ENCODE measurements at places on chromosomes 7 and 10.

DNA sequence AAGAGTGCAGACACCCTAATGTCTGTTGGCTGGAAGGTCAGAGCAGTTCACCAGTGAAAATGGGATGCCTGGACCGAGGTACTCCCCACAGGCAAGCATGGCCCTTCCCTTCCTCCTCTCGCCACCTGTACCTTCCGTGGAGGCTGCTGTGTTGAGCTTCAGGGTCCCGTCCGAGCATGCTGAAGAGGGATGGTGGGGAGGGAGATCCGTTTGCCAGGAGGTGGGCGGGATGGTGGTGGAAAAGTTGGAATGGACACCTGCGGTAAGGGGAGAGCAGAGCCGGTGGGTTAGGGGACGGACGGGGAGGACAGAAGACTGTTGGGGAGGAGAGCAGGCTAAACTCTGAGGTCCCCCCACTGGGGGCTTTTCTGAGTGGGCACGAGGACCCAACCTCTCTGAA lies 15.9 kb upstream of the ZNF777 start:
- DNase-seq: no peak

DNA sequence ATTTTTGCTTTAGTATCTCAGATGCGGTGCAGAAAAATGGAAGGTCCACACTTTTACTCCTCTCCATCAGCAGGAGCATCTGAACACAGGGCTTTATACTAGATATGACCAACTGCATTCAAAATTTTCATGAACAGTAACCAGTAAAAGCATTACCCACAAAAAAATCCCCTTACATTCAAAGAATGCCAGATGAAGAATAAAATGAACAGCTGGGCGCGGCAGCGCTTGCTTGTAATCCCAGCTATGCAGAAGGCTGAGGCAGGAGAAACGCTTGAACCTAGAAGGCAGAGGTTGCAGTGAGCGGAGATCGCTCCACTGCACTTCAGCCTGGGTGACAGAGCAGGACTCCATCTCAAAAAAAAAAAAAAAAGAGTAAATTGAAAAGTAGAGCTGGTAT lies 3.1 kb downstream of the SAR1A start:
- no peak for DNase-seq

GRCh38 chr7:117572856-117573620 lies 93.2 kb downstream of the CFTR start:
- DNase-seq: no peak

- DNase-seq: no peak
Observed at GRCh38 chr7:77727936-77728701, 31.9 kb downstream of the RSBN1L start.

- no peak for DNase-seq
Observed at GRCh38 chr7:151351967-151352366, 10.4 kb downstream of the NUB1 start.

DNA sequence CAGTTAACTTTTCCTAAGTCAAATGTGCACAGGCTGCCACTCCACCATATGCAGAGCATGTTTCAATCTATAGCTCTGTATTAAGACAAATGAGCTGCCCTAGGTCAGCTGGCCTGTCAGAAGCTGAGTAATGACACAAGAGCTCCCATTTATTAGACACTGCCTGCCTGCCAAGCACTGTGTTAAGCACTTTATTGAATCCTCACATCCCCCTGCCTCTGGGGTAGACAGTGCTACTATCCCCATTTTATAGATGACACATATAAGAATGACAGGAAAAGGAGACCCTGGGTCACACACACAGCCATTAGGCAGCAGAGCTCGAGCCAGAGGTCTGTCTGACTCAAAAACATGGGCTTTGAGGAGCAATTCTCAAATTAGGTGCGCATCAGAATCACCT lies 179.8 kb upstream of the PDE1C start:
- no peak for DNase-seq

- no peak for DNase-seq
Observed at GRCh38 chr7:21426286-21427181, 1.3 kb upstream of the SP4 start.

DNA sequence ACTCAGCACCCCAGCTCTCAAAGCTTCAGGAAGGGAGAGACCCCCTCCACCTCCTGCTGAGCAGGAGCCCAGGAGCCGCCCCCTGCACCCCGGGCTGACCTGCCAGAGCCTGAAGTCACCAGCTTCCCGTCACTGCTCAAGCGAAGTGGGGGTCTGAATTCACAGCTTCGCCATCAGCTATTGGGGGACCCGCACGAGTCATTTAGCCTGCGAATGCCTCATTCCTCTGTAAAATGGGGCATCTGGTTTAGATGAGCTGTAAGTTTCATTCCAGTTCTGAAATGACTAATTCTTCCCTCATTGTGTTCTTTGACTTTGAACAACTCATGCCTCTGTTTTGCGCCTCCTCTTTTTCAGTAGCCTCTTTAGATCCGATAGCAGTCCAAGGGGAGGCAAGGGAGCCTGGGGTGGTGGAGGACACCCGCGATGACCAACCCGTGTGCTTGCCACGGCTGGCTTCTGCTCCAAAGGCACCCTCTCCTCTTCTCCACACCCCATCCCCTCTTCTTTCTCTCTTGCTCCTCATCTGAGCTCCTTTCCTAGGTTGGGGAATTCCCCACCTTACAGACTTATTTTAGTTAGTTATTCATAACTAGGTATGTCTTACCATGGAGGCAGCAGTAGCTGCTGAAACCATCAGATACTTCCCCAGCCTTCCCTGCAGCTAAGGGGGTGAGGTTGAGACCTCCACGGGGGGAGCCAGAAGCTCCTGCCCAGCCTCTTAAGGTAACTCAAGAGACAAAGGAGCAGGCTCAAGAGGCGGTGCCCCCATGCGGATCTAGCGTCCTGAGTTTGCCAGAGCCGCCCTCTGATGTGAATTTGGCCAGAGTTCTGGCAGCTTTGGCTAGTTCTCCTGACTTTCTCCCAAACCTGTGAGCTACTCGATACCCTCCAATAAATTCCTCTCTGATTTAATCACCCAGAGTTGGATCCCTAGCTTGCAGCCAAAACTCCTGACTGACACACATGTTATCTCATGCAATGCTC lies 47.7 kb downstream of the RBM17 start:
- peak; percentile 59 for DNase-seq

DNA sequence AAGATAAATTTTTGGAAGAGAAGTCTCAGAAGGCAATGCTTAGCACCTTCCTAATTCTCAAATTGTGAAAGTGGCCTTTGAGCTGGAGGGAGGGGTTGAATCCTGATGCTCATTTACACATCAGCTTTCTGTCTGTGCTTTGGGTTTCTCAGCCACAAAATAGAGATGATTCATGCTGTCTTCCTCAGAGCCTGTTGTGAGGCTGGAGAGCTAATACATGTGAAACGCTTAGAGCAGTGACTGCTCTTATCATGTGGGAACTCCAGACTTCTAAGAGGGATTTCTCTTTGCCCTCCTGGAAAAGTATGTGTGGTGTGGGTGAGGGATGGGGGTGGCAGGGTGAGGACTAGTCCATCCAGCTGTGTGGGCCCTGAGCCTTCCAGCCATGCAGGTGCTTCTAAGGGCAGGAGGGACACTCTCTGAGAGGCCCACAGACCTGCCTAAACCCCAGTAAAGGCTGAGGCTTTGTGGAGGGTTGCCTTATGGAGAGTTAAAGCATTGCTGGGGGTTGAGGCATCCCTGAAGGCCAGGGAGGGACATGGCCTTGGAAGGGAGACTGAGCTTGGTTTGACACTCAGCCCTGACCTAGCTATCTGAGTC lies 4.8 kb upstream of the EVX1 start:
- DNase-seq: no peak

- no peak for DNase-seq
Observed at GRCh38 chr10:113232928-113233511, 283.0 kb downstream of the TCF7L2 start.

DNA sequence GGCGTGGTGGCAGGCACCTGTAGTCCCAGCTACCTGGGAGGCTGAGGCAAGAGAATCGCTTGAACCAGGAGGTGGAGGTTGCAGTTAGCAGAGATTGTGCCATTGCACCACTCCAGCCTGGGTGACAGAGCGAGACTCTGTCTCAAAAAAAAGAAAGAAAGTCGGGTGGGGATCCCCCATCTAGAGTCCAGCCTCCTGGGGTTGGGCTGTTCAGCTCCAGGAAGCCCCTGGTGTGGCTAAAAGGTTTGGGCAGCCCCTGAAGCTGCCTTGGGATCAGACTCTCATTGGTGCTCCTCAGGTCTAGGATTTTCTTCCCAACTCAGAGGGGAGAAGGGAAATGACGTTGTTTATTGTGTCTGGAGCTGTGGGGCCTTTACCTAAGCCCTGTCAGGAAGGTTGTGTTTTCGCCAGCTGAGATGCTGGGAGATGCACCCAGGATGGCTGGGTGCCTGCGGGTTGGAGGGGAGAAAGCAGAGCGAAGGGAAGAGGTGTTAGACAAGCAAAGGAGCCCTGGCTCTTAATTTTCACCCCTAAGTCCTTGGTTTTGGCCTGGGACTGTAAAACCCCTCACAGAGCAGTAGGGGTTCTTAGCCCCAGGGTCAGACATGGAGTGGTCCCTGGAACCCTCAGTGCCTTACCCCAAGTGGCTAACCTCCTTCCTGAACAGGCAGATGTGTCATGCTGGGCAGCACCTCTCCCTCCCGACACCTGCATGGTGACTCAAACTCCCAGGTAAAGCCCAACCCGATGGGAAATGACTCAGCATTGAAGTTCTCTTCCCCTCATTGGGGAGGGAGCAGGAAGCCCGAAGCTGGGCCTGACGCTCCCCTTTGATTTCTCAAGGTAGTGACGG lies 21.1 kb downstream of the PLAU start:
- DNase-seq: no peak

DNA sequence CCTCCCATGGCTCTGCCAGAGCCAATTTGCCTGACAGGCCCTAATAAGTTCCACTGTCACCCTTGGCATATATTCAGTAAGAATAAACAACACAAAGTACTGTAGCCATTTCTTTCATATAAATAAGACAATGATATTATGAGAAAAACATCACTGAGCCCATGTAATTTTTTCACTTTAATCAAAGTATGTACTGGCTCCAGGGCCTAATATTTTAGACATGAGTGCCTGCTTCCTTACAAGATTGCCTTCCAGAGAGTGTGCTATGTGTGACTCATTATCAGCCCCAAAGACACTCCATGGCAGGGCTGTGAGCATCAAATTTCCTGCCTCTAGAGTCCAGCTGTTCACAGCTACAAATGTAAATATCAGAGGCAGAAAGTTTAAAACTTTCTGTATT lies 297.6 kb downstream of the LHFPL3 start:
- DNase-seq: no peak

DNA sequence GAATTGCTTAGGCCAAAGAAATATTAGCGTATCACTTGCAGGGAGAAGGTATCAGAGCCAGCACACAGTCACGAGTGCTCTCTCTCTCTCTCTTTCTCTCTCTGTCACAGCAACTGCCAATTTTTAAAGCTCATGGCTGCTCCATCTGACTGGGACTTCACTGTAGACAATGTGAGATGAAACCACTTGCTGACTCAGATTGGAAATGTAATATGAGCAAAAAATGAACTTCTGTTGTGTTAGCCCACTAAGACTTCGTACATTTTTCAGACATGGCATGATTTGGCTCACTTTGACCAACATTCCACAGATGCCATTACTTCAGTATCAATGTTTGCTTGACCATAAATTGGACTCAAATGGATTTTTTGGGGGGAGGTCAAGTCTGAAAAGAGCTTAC lies 68.1 kb downstream of the DGKB start:
- no peak for DNase-seq

DNA sequence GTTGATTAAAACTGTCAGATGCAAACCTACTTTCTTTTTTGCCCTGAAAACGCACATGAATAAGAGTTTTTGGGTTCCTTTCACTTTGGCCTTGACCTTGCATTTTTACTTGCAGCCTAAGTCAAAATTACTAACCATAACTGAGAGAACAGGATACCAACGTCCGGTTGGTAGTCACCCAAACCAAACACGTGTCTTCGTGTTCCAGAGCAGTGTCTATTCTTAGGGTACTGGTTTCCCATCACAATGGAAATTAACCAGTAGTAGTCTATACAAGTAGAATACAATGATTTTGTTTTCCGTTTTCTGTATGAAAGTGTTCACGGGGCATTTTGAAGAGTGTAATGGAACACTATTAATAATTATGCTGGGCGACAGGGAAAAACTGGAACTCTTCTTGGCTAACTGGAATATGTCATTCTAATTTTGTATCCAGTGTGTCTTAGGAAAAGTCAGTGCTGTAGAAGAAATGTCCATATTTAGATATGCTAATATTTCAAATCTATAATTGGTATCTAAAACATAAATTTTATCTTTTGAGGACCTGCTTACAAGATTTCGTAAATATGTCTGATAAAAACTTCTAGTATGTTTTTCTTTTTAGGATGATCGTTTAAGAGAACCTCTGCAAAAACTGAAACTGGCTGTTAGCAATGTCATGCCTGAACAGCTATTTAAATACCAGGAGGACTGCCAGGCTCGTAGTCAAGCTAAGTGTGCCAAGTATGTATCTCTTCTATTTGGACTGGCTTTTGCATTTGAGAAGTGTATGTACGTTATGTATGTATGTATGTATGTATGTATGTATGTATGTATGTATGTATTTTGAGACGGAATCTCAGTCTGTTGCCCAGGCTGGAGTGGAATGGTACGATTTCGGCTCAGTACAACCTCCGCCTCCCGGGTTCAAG lies 40.9 kb downstream of the UBN2 start:
- no peak for DNase-seq

- DNase-seq: no peak
Observed at GRCh38 chr7:151176401-151176800, 8.9 kb upstream of the GBX1 start.

GRCh38 chr10:11115337-11115736 lies 97.7 kb downstream of the CELF2 start:
- DNase-seq: no peak

GRCh38 chr7:130654850-130655249 lies 13.7 kb downstream of the COPG2 start:
- no peak for DNase-seq

GRCh38 chr10:119409906-119410305 lies 132.6 kb downstream of the RGS10 start:
- no peak for DNase-seq

- no peak for DNase-seq
Observed at GRCh38 chr7:11707606-11708193, 124.3 kb downstream of the THSD7A start.

GRCh38 chr7:134919240-134919641 lies 67.1 kb upstream of the AGBL3 start:
- no peak for DNase-seq

DNA sequence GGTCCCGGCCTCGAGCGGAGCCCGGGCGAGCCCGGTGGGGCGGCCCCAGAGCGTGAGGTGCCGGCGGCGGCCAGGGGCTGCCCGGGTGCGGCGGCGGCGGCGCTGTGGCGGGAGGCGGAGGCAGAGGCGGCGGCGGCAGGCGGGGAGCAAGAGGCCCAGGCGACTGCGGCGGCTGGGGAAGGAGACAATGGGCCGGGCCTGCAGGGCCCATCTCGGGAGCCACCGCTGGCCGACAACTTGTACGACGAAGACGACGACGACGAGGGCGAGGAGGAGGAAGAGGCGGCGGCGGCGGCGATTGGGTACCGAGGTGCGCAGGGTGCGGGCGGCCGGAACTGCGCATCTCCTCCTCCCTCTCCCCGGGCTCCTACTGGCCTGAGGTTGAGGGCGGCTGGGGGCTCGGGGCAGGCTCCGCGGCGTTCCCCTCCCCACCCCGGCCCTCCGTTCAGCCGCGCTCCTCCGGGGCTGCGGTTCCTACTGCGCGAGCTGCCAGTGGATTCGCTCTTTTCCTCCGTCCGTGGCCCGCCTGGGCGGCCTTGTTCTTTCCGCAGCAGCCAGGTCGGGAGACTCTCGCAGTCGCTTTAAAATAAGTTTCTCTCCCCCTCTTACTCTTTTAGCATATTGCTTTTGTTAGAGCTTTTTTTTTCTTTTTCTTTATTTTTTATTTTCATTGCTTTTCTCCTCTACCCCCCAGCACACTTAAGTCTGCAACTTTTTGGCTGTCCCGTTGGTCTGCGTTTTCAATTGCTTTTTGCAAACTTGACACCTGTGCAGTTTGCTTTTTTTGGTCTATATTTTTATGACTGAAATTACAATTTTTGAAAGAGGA lies 600 bp downstream of the SIRT1 start:
- DNase-seq: no peak

- DNase-seq: no peak
Observed at GRCh38 chr7:17090751-17091150, 207.7 kb upstream of the AHR start.
